ENCODE measurements at places on chromosomes 12 and 14. TPM values are rescaled to one million over a fixed set of nuclear protein-coding genes. Genes with fewer than 3 reads are reported as not detected.

GRCh38 chr14:105862581-105863239 lies 336.3 kb downstream of the TMEM121 start:
- H3K36me3 ChIP-seq: no peaks in the 10 kb centered on the region
- peaks cover 43% of the 10 kb centered on the region for H3K4me1 ChIP-seq
- H3K4me3 ChIP-seq: no peak overlapping the region
- no peak for DNase-seq
- H3K27ac ChIP-seq: no peak overlapping the region
- peaks cover 12% of the 10 kb centered on the region for H3K27me3 ChIP-seq

The LACRT gene
- total RNA-seq: not detected

GRCh38 chr12:101940400-101940950 lies 63.1 kb downstream of the DRAM1 start:
- no peaks in the 10 kb centered on the region for H3K4me1 ChIP-seq
- H3K4me3 ChIP-seq: no peak overlapping the region
- H3K27ac ChIP-seq: no peak overlapping the region

GRCh38 chr14:33846100-33846824 lies 104.6 kb downstream of the EGLN3 start:
- no peaks in the 10 kb centered on the region for H3K27me3 ChIP-seq
- no peak overlapping the region for H3K27ac ChIP-seq
- DNase-seq: no peak
- no peak overlapping the region for H3K4me3 ChIP-seq
- no peaks in the 10 kb centered on the region for H3K4me1 ChIP-seq
- no peaks in the 10 kb centered on the region for H3K36me3 ChIP-seq

GRCh38 chr12:127459687-127460086 lies 807.3 kb upstream of the TMEM132C start:
- H3K27me3 ChIP-seq: peaks cover 4% of the 10 kb centered on the region
- no peaks in the 10 kb centered on the region for H3K4me1 ChIP-seq
- H3K4me3 ChIP-seq: no peak overlapping the region

The KIF26A gene
- 0.31 TPM for total RNA-seq

The SYNDIG1L gene
- total RNA-seq: not detected

DNA sequence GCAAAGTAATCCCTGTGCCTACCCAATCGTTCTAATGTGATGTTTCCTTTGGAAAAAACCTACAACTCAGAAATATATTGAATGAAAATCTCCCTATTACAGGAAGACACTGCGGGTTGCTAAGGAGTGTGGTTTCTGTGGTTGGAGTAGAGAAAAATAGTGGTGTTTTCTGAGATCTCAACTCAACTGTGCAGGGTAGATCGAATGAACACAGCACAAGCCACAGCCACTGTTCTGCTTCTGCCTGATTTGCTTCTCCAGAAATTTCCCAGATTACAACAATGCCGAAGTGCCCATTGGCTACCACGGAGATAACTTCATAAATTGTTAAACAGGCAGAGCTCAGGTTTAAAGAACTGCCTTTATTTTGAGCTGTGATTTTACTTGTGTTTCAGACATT lies 480.4 kb downstream of the DIO2 start:
- no peaks in the 10 kb centered on the region for H3K27me3 ChIP-seq
- H3K4me3 ChIP-seq: no peak overlapping the region
- H3K36me3 ChIP-seq: no peaks in the 10 kb centered on the region
- no peak for DNase-seq
- H3K27ac ChIP-seq: no peak overlapping the region
- H3K4me1 ChIP-seq: no peaks in the 10 kb centered on the region

GRCh38 chr12:82412246-82412645 lies 53.9 kb downstream of the METTL25 start:
- peaks cover 9% of the 10 kb centered on the region for H3K36me3 ChIP-seq
- H3K4me3 ChIP-seq: no peak overlapping the region
- no peaks in the 10 kb centered on the region for H3K4me1 ChIP-seq

The PRIM1 gene
- total RNA-seq: 5.3 TPM
